ENCODE measurements at places on chromosomes 2 and 18.

DNA sequence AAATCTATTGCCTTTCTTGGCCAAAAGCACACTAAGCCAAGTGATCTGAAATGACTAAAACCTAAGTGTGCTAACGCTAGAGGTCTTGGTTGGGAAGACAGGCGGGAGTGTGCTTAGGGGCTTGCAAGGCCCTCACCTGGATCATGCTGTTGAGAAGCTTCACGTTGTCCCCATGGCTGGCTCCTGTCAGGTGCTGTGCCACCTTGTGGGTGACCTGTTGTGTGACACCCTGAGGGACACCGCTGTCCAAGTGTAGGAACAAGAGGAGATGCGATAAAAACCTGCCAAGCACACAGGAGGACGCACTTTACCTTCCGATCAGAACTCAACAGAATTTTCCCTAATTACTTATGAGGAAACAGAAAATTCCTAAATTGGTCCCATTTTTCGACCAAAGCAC is 50.8 kb downstream of the EPG5 start:
- no peak for DNase-seq

DNA sequence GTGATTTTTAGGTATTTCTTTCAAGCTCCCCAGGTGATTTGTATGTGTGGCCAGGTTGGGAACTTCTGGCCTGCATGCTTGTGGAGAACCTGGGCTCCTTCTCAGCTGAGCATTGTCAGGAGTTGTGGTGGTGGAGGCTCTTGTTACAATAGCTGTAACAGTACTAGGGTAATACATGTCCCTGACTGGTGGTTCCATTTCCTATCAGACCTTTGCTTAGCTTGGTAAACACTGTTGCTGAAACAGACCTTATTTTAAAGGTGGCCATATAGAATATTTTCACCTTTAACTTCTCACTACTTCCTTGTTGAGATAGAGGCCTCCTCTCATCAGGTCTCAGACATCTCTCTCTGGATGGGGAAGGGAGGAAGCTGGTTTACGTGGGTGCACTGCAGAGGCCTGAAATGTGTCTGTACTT is 79.2 kb downstream of the SETBP1 start:
- no peak for DNase-seq

GRCh38 chr2:134441153-134441863 is 187.4 kb downstream of the MGAT5 start:
- no peak for DNase-seq

- no peak for DNase-seq
Measured at GRCh38 chr2:43427032-43427424, 168.8 kb downstream of the THADA start.

DNA sequence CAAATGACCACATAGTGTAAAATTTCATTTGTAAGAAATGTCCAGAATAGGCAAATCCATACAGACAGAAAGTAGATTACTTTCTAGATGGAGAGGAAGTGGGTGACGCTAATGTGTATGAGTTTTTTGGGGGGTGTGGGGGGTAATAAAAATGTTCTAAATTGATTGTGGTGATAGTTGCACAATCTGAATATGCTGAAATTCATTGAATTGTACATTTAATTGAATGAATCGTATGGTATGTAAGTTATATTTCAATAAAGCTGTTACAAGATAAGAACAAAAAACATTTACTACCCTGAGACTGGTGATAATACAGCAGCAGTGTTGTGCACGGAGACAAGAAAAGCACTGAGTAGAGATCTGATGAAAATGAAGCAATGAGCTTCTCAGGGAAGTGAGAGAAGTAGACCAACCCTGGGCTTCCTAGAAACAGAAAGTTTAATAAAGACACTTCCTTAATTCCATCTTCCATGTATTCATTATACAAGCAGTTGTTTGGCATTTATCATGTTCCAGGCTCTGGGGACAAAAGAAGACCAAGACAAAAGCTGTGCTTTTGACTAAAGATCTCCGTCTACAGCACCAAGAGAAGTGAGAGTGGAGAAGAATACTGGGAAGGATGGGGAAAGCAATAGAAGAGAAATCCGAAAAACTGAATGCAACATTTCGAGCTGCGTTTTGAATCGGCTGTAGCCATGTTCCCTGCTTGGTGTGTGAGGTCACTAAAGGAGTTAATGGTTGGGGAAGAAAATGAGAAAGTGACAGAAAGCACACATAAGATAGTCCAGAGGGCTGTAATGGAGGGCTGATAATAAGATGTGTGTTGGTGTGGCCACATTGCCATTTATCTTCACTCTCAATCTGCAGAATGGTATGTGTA is 1.8 kb upstream of the PDE11A start:
- DNase-seq, result no peak

DNA sequence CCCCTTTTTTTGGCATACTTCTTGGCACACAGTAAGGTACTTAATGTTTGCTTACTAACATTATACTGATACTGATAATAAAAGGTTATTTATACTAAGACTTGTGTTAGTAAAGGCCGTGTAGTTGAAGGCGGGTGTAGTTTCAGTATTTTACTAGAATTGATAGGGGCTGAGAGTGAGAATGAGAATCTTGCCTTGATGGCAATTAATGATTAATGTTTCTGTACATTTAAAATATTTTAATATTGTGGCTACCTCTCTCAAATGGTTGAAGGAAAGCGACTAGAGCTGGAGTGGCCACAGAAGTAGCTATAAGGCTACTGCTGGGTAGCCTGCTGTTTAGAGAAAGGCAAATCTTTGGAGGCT is 29.3 kb downstream of the PELI1 start:
- no peak for DNase-seq

DNA sequence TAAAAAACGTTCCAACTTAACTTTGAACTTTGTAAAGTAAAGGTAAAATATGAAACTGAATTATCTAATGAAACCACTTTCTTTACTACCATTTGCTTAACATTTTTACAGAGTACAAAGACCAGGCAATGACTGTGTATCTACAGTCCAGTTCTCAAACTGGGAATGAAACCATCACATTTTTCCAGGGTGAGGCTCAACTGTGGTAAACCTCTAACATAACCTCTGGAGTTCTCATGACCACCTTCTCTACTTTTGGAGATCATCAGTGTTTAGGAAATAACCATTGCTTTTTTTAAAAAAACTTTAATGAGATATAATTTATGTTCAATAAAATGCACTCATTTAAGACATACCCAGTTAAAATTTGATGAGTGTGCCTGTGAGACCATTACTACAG is 223.5 kb downstream of the RNF152 start:
- no peak for DNase-seq

DNA sequence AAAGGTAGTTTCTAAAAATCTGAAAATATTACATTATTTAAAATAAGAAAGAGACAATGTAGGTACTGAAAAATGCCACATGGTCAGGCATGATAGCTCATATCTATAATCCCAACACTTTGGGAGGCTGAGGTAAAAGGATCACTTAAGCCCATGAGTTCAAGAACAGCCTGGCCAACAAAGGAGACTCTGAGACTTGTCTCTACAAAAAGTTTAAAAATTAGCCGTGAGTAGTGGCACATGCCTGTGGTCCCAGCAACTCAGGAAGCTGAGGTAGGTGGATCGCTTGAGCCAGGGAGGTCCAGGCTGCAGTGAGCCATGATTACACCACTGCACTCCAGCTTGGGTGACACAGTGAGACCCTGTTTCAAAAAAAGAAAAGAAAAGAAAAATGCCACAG is 21.8 kb downstream of the ATAD2B start:
- DNase-seq, result no peak

DNA sequence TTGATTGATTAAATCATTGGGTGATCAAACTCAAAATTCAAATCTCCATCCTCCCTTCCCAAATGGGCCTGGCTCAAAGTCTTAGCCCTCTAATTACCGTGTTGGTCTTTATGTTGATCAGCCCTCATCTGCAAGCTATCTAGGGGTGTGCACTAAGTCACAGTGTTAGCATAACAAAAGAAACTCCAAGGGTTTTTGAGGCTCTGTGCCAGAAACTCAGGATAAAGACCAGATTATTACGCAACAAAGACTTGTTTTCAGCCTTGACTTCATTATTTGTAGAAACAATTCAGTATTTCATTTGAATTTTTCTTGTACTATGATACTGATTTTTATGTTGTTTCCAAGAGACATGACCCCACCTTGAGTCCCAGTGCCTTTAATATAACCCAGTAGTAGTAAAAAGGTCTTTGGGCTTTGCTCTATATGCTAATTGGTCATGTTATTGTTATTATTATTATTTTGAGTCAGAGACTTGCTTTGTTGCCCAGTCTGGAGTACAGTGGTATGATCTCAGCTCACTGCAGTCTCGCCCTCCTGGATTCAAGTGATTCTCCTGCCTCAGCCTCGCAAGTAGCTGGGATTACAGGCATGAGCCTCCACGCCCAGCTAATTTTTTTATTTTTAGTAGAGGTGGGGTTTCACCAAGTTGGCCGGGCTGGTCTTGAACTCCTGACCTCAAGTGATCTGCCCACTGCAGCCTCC is 13.9 kb downstream of the PSMD14 start:
- no peak for DNase-seq

DNA sequence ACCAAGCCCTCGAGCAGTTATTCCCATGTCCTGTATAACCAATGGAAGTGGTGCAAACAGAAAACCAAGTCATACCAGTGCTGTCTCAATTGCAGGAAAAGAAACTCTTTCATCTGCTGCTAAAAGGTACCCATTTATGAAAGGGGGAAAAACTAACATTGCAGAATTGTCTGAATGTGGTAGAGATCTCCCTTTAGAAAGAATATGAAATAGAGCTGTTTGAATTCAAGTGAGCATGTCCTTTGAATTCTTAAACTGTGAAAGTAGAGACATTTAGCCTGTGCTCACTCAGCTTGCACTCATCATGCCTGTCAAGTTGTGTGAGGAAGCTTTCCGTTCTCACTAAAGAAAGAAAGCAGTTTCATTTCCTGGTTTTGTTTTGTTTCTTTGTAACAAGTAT is 87.4 kb downstream of the EML4 start:
- no peak for DNase-seq

DNA sequence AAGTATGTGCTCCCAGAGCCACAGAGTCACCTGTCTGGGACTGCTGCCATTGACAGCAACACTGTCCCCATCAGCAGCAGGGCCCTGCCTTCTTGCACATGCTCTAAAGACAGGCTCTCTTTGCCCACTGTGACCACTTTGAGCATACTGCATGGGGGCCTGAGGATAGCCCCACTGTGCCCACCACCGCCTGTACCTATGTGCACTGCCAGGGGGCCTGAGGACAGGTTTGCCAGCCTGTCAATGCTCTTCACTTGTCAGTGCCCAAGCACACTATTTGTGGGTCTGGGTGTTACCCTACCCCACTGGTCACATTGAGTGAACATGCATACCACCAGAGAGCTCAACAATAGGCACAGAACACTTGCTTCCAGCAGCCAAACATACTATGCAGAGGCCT is 1137.0 kb upstream of the FANCL start:
- DNase-seq, result no peak

Data from GOT3 (cell line).